ENCODE measurements at places on chromosomes 5 and 9. TPM values are rescaled to one million over a fixed set of nuclear protein-coding genes. Genes with fewer than 3 reads are reported as not detected.

FOXD4L3 gene
- not detected for total RNA-seq

C9 gene
- not detected for total RNA-seq

CDHR2 gene
- total RNA-seq, result 0.64 TPM

GRIA1 gene
- total RNA-seq, result not detected

SEMA6A gene
- total RNA-seq, result not detected

Measured in activated T-helper 2 cell treated with anti-CD3 and anti-CD28 coated beads, Interferon-gamma antibody, Interleukin-2, Interleukin-4, amounts not matched to agents 10 μg/mL and 5 μg/mL and 100 μg/mL, durations not matched to agents 14 hours and 24 hours and 36 hours (primary cell).